Immature natural killer cell (primary cell): ENCODE measurements at places on chromosomes 3 and 15. TPM values are rescaled to one million over a fixed set of nuclear protein-coding genes. Genes with fewer than 3 reads are reported as not detected.

Gene ATP2B2
- not detected for polyA plus RNA-seq

- no peaks in the 10 kb centered on the region for H3K36me3 ChIP-seq
- no peaks in the 10 kb centered on the region for H3K4me1 ChIP-seq
- H3K27me3 ChIP-seq: peaks cover 2% of the 10 kb centered on the region
- no peak overlapping the region for H3K4me3 ChIP-seq
These were observed 39.7 kb downstream of the GLDN start for GRCh38 chr15:51380999-51381806.

DNA sequence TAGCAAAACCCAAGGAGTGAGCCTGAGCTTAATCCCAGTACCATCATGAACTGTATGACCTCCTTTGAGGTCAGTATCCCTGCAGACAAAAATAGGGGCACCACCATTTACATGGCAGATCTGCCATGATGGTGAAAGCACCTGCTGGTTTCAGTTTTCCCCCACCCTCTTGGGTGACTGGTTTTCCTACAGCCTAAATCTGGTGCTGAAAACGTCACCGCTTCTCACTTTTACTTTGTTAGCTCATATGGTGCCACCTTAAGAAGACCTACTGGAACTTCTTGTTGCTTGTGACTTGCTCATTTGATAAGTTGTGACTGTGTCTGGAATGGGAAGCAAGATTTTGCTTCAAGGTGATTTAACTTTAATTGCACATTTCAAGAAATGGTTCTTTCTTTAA lies 5.1 kb downstream of the PPP1R2 start:
- no peak overlapping the region for H3K27ac ChIP-seq
- H3K36me3 ChIP-seq: no peaks in the 10 kb centered on the region
- no peak for DNase-seq
- H3K4me3 ChIP-seq: no peak overlapping the region

Gene TMEM45A
- polyA plus RNA-seq: not detected

Gene ST8SIA2
- polyA plus RNA-seq: not detected

- DNase-seq: no peak
- no peaks in the 10 kb centered on the region for H3K36me3 ChIP-seq
- no peaks in the 10 kb centered on the region for H3K4me1 ChIP-seq
- no peak overlapping the region for H3K4me3 ChIP-seq
- peaks cover 2% of the 10 kb centered on the region for H3K27me3 ChIP-seq
These were observed 303.0 kb downstream of the CGGBP1 start for GRCh38 chr3:87755852-87756251.

DNA sequence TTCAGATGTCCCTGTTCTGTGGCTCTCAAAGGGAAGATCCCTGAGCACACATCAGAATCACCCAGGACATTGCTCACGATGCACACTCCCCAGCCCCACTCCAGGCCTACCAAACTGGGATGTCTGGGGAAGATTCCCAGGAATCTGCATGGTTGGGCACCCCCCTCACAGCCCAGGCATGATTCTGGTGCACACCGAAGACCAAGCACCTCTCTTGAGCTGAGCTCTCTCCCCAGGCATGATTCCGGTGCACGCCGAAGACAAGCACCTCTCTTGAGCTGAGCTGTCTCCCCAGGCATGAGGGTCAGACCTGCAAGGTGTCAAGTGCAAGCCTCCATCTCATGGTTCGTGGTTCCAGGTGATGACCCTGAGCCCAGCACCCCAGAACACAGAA lies 112.2 kb upstream of the MEF2A start:
- no peak overlapping the region for H3K27ac ChIP-seq
- no peaks in the 10 kb centered on the region for H3K36me3 ChIP-seq
- peaks cover 4% of the 10 kb centered on the region for H3K27me3 ChIP-seq

Gene CPN2
- not detected for polyA plus RNA-seq

DNA sequence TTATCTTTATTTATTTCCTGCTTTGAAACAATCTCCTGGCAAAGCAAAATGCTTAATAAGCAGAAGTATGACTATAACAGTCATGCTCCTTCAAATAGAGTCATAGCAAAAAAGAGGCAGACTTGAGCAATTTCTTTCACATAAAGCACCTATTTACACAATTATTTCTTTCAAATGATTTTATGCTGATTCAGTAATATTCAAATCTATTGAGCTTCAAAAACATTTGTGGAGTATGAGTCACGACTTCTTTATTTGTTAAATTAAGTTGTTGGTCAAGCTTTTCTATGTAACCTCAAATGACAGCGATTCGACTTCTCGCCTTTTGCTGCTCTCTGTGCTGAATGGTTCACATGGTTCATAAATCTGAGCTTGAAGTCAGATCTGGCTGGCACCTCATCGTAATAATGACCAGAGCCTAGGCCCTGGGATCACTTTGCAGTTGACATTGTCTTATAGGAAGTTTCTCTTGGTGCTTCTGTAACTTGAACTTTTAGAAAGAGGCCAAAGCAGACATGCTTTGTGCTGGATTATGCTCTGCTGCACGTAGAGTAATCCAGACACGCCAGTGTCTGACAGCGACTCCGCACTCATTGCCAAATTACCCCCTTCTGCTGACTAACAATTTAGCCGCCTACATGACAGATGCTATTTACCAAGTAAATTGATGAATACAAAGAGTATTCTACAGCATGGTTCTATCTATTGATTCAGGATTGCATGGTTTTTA lies 139.0 kb downstream of the MCTP2 start:
- H3K36me3 ChIP-seq: peaks cover 43% of the 10 kb centered on the region
- no peak overlapping the region for H3K4me3 ChIP-seq

GRCh38 chr3:146128939-146129338 lies 32.0 kb downstream of the PLOD2 start:
- peaks cover 3% of the 10 kb centered on the region for H3K36me3 ChIP-seq
- no peak overlapping the region for H3K4me3 ChIP-seq
- no peak overlapping the region for H3K27ac ChIP-seq
- peaks cover 1% of the 10 kb centered on the region for H3K27me3 ChIP-seq

- no peak for DNase-seq
- H3K4me3 ChIP-seq: no peak overlapping the region
- H3K27ac ChIP-seq: no peak overlapping the region
- H3K27me3 ChIP-seq: no peaks in the 10 kb centered on the region
- H3K4me1 ChIP-seq: no peaks in the 10 kb centered on the region
These were observed 325.5 kb downstream of the SATB1 start for GRCh38 chr3:18099611-18100010.

DNA sequence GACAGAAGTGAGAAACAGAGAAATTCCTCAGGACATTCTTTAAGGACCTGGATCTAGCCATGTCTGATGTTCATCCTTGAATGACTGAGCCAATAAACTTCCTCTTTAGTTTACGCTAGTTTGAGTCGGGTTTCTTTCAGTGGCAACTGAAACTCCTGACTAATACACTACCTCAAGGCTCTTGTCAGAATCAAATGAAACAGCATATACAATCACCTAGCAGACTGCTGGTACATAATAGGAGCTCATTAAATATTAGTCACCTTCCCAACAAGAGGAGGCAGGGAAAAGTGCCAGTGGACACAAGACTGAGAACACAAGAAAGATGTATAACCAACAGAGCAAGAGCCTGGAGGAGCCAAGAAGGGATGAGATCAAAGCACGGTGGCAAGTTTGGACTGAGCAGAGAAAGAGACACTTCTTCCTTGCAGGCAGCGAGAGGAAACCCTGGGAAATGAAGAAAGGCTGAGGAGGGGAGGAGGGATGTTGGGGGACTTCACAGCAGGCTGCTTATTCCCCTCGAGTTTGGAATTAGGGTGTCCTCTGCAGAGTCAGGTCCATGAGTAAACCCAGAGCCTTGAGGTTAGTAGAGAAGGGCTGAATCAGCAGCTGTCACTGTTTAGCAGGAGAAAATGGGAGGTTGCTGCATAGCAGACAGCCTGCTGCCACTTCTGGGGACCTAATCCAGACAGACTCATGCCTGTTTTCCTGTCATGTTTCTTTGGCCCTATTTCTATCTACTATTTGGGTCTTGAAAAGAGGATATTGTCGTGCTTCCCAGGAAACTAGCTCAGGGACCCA lies 73.3 kb downstream of the MRPL46 start:
- H3K4me3 ChIP-seq: no peak overlapping the region
- H3K4me1 ChIP-seq: no peaks in the 10 kb centered on the region
- DNase-seq: no peak
- no peak overlapping the region for H3K27ac ChIP-seq
- peaks cover 9% of the 10 kb centered on the region for H3K27me3 ChIP-seq

Gene CYP8B1
- polyA plus RNA-seq: not detected

DNA sequence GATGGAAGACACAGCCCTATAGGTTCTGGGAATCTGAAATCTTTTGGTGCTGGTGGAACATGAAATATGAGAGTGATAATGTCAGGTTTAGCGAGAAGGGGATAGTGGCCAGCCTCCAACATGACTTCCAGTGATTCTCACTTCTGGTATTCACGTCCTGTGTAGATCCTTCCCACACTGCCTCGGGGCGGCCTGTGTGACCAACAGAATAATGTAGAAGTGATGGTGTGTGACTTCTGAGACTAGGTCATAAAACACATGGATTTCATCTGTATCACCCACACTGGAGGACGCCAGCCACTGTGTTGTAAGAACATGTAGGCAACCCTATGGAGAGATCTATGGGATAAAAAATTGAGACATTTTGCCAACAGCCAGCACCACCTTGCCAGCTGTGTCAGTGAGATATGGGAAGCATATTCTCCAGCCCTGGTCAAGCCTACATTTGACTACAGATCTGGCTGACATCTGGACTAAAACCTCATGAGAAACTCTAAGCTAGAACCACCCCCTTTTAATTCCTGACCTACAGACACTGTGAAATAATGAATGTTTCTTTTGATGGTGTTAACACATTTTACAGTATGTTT lies 25.5 kb upstream of the NUDT16 start:
- H3K4me3 ChIP-seq: no peak overlapping the region
- peaks cover under 1% of the 10 kb centered on the region for H3K27me3 ChIP-seq
- H3K4me1 ChIP-seq: peaks cover 3% of the 10 kb centered on the region

Gene CFAP92
- not detected for polyA plus RNA-seq

Gene SLC12A1
- not detected for polyA plus RNA-seq

DNA sequence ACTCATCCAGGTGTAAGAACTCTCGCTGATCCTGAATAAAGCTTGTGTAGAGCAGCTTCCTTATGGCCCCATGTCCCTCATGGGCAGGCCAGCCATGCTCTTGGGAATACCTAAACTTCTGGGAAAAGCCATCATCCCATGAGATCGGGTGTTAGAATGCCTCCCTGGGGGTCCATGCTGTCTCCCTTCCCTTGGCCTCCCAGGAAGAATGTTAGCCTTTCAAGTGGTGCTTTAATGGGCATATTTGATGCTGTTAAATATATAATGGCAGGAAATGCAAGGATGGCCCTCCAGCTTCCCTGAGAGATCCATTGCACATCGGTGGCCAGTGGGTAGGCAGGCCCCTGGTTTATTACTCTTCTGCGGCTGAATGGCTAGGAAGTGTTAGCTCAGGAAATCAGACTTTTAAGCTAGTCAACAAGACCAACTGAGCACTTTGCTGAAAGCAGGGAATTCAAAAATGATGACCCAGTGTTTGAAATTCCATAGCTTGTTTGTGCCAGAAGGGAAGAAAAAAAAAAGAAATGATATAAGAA lies 60.5 kb upstream of the LRTM1 start:
- no peaks in the 10 kb centered on the region for H3K27me3 ChIP-seq
- no peak overlapping the region for H3K27ac ChIP-seq
- no peaks in the 10 kb centered on the region for H3K4me1 ChIP-seq
- no peak for DNase-seq

- DNase-seq: no peak
- no peaks in the 10 kb centered on the region for H3K36me3 ChIP-seq
- H3K4me1 ChIP-seq: no peaks in the 10 kb centered on the region
- no peak overlapping the region for H3K27ac ChIP-seq
- H3K4me3 ChIP-seq: no peak overlapping the region
These were observed 124.2 kb upstream of the SMAD3 start for GRCh38 chr15:66941108-66941711.

DNA sequence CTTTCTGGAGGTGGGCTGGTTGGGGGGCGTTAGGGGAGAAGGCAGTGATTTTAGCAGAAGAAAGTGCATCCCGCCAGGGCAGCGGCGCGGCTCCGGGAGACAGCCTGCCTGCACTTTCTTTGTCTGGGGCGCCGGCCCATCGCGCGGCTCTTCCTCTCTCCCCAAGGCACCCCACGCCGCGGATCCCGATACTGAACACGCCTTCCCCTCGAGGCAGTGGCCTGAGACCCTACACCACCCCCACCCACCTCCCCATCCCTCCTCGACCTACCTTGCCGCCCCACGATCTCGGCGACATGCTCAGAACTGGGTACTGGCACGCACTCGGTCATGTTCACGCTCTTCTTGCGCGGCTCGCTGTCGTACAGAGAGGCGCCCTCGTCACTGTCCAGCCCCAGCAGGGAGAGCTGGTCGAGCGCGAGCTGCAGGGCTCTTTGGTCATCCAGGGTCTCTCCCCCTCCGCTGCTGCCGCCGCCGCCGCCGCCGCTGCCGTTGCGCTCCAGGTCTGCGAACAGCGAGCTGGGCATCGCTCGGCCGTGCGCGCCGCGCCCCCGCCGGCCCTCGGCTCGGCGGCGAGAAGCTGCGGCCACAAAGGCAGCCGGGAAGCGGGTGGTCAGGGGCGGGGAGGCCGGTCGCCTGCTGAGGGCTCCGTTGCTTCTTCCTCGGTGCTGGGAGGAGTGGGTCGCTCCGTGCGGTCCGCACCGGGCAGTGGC lies 483 bp downstream of the MEX3B start:
- DNase-seq: peak; percentile 15
- peaks cover 12% of the 10 kb centered on the region for H3K4me1 ChIP-seq
- peak overlapping the region; percentile 42 for H3K27ac ChIP-seq
- H3K27me3 ChIP-seq: peaks cover 6% of the 10 kb centered on the region

- peaks cover 3% of the 10 kb centered on the region for H3K27me3 ChIP-seq
- DNase-seq: no peak
- no peak overlapping the region for H3K27ac ChIP-seq
These were observed 157.8 kb upstream of the ROPN1 start for GRCh38 chr3:124149771-124150170.

- H3K4me1 ChIP-seq: no peaks in the 10 kb centered on the region
- H3K4me3 ChIP-seq: no peak overlapping the region
- no peaks in the 10 kb centered on the region for H3K36me3 ChIP-seq
- H3K27me3 ChIP-seq: no peaks in the 10 kb centered on the region
- no peak for DNase-seq
- H3K27ac ChIP-seq: no peak overlapping the region
These were observed 107.3 kb upstream of the LIPC start for GRCh38 chr15:58324533-58324932.

DNA sequence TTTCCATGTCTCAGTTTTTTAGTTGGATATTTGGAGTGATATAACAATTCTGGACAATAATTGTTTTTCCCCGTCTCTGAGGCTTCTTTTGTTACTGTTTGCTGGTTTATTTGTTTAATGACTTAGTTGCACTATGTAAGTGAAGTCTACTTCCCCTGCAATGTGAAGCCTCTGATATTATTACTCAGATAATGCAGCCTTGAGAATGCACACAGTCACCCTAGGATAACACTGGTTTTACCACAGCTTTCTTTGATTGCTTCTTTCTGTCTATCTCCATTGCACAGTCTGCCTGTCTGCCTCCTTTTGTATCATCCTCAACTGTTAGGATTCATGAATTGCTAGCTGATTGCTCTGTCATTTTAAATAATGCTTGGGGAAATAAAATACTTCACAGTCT lies 208.7 kb upstream of the ROBO1 start:
- no peak for DNase-seq
- no peaks in the 10 kb centered on the region for H3K4me1 ChIP-seq
- no peak overlapping the region for H3K4me3 ChIP-seq

- H3K27ac ChIP-seq: no peak overlapping the region
- no peaks in the 10 kb centered on the region for H3K36me3 ChIP-seq
- DNase-seq: no peak
- no peaks in the 10 kb centered on the region for H3K4me1 ChIP-seq
- H3K27me3 ChIP-seq: peaks cover 7% of the 10 kb centered on the region
- H3K4me3 ChIP-seq: no peak overlapping the region
These were observed 11.3 kb upstream of the NMNAT3 start for GRCh38 chr3:139689122-139689521.

GRCh38 chr3:140285380-140285779 lies 350.4 kb downstream of the CLSTN2 start:
- H3K4me3 ChIP-seq: no peak overlapping the region
- H3K27me3 ChIP-seq: no peaks in the 10 kb centered on the region
- no peak overlapping the region for H3K27ac ChIP-seq
- no peak for DNase-seq
- H3K4me1 ChIP-seq: no peaks in the 10 kb centered on the region
